HL-60 (cell line): ENCODE measurements at places on chromosomes 12 and 14.

DNA sequence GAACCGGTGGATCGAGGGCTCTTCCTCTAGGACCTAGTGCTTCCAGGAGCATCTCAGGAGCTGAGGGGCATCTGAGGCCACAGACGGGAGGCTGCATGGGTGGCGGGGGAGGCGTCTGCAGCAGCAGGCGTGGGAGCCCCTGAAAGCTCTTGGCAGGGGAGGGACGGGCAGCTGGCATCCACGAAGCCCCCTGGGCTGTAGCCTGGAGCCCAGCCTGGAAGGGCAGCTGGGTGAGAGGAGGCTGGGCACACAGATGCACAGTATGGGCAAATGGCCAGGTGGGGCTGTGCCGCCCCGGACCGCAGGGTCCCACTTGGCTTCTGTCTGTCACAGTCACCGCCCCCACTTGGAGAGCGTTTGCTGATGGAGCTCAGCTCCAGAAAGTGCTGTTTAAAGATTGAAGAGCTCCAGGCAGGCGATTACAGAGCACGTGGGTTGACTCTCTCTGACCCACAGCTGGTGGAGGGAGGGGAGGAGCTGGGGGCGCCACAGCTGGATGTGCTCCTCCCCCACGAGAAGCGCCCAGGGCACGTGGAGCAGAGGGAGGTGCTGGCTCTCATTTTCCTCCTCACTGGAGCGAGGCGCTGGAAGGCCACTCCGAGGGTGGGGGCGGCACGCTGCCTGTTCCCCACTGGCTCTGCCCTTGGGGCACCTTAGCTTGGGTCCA, 155.0 kb upstream of the C14orf180 start:
- no peak for DNase-seq

DNA sequence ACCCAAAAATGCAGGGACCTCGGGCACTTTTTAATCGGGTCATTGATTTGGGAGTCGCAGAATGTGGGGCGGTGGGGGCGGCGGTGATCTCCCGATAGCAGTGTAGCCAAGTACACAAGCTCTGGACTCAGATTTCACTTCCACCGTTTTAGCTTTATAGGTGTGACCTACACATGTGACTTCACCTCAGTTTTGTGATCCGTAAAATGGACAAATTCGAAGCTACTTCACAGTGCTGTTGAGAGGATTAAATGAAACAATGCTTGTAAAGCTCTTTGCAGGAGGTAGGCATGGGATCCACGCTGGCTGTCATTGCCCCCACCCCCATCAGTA, 478 bp downstream of the RITA1 start:
- DNase-seq, result peak; percentile 14

- DNase-seq, result no peak
Observed at GRCh38 chr14:105087963-105088811, 23.0 kb upstream of the GPR132 start.

- DNase-seq, result no peak
Observed at GRCh38 chr12:124765581-124766489, 97.8 kb downstream of the SCARB1 start.

DNA sequence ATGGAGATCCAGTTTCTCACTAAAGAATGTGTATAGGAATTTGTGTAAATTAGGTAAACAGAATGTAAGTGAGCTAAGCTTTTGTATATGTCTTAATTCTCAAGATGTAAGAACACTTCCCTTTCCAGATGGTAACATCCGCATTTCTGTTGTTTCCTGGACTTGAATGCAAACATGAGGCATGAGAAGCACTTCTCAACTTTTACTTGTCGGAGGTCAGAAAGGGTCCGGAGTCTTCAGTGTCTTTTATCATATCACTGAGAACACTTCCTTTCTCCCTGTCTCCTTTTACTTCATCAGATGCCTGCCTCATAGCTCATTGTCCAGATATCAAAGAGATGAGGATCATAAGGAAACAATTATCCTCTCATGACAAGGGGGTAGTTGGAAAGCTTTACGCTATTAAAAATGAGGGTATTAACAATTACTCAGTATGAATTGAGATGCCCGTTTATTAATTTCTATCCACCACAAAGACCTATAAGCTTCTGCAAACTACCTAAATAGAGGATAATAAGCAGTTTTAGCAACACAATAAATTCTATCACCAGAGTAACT, 214.1 kb upstream of the FLRT2 start:
- peak; percentile 7 for DNase-seq

- peak; percentile 60 for DNase-seq
Observed at GRCh38 chr14:63761351-63762117, 33.7 kb upstream of the SGPP1 start.

DNA sequence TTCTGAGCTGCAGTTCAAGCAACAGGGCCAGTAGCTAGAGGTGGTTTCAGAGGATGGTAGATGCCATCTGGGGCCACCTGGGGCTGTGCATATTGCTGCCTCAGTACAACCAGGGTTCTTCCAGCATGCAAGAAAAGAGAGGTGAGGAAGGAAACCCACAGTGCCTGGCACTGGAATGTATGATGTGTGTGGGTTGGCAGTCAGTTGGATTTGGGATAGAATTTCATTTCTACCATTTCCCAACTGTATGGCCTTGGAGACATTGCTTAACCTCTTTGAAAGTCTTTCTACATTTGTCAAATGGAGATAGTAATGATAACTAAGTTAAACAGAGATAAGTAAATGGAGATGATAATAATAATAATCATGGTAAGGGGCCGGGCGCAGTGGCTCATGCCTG, 10.2 kb upstream of the LRRC10 start:
- DNase-seq, result no peak

DNA sequence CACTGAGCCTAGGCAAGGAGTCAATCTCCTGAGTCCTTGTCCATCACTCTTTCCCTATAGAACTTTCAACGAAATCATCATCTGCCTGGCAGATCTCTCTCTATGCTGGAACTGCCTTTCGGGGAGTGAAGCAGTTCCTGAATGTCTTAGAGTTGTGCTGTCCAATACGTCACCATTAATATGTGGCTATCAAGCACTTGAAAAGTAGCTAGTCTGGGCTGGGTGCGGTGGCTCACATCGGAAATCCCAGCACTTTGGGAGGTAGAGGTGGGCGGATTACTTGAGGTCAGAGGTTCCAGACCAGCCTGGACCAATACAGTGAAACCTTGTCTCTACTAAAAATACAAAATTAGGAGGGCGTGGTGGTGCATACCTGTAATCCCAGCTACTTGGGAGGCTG, 35.1 kb downstream of the NRDE2 start:
- no peak for DNase-seq

DNA sequence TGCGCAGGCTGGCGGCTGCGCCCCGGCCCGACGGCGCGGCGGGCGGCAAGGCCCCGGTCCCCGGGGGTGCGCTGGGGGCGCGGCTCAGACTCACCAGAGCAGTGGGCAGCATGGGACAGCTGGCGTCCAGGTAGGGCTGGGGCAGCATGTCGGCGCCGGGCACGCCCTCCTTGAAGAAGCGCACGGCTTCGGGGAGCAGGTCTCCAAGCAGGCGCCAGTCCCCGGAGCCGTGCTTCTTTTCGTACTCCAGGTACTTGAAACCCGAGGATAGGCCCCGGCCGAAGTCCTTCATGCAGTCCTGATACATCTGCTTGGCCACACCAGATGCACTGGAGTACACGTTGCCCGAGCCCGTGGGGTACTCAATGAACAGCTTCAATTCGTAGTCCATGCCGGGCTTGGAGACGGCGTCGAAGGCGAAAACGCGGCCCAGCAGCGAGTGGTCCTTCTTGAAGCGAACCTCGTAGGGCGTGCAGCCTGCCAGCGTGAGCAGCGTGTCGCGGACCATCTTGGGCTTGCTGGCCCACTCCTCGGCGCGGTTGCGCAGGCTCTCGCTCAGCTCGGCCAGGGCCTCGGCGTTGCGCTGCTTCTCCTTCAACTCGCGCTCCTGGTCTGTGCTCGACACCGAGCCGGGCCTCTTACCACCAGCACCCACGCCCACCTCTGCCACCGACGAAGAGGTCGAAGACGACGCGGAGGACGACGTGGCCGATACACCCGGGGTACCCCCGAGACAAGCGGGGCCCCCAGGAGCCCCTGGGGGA, 2.2 kb downstream of the IRF2BPL start:
- DNase-seq, result no peak

- no peak for DNase-seq
Observed at GRCh38 chr14:93092606-93093556, 22.8 kb downstream of the ITPK1 start.

DNA sequence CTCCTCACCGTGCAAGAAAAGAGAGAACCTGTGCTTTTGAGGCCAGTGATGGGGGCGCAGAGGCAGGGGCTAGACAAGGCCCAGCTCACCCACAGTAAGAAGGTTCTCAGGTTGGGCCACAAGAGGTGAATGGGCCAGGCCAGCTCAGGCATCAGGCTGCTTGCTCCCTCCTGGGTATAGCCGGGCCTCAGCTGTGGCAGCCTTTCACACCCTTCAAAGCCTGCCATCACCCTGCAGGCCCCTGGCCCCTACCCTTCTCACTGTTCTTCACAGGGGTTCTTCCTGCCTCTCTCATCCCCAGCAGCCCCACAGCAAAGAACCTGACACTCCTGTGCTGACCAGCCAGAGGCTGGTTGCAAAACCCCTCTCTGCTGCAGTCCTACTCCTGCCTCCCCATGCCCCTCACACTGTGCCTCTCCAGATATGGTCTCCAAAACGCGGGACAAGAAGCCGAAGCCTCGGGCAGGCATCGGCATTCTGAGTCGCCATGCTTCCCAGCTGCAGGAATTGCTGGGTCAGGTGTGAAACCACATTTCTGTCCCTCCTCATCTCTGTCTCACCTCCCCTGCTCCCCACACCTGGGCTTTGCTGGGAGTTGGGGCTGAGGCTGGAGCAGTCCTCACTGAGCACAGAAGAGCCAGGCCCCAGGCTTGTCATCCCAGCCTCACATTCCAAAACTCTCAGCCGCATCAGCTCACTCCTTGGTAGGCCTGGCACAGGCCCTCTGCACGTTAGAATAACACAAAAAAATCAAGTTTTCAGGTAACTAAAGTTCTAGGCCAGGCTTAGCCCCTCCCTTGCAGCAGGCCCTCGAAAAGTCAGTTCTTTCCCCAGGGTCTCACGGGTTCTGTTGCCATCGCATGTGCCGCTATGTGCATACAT, 6.9 kb upstream of the FAIM2 start:
- DNase-seq, result no peak

DNA sequence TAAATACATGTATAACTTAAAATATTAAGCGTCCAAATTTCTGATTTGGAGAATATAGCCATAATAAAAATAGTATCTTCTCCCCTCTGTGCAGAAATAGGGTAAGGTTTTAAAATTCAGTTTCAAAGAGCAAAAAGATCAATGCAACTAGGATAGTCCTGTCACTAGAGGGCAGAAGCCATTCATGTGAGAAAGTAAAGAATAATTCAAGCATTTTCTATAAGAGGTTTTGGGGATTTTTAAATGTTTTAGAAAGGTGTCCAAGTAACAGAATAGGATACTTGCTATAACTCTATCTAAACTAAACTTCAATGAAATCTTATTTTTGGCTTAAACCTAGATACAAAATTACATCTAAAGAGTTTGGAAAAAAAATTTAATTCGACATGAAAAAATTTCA, 50.3 kb downstream of the ADAMTS20 start:
- DNase-seq, result no peak

DNA sequence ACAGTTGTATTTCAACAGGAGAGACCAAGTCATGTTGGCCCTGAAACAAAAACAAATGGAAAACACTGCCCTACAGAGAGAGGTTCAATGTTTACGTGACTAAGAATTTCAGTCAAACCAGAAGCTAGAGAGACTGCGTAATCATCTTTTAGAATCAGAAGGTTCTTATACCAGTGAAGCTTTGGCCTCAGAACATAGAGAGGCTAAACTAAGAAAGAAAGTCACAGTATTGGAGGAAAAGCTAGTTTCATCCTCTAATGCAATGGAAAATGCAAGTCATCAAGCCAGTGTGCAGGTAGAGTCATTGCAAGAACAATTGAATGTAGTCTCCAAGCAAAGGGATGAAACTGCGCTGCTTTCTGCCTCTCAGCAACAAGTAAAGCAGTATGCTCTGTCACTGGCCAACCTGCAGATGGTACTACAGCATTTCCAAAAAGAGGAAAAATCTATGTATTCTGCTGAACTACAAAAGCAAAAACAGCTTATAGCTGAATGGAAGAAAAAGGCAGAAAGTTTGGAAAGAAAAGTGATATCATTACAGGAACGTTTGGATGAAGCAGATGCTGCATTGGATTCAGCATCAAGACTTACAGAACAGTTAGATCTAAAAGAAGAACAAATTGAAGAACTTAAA, 32.5 kb upstream of the NUAK1 start:
- no peak for DNase-seq

GRCh38 chr12:8828257-8829124, 6.1 kb downstream of the A2ML1 start:
- DNase-seq, result no peak

GRCh38 chr14:31945074-31945613, 132.0 kb upstream of the ARHGAP5 start:
- no peak for DNase-seq

GRCh38 chr14:22650960-22651521, 6.9 kb upstream of the OR6J1 start:
- DNase-seq, result peak; percentile 4

DNA sequence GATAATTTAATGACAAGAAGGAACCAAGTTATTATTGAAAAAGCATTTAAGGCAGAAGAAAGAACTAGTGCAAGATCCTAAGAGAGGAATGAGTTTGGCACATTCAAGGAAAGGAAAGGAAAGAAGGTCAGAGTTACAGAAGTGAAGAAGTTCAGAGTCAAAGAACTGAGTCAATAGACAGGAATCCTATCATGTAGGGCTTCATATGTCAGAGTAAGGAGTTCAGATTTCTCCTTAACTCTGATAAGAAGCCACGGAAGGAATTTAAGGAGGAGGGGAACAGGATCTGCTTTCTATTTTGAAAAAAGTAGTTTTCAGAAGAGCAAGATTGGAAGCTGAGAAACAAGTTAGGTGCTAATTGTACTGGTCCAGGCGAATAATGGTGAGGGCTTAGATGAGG, 223.1 kb upstream of the FOXN3 start:
- no peak for DNase-seq

DNA sequence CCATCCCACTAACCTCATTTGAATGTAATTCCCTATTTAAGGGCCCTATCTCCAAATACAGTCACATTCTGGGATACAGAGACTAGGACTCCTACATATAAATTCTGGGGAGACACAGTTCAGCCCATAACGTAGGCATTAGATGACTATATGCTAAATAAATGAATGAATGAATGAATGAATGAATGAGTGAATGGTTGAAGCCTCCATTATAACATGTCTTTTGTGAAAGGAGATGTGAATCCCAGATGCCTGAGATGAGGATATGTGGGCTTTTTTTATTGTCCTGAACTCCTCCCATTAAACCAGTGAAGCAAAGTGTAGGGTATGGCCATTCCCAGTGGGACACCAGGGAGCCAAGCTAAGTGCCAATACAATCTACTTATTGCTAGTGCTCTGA, 20.5 kb upstream of the TMEM233 start:
- DNase-seq, result no peak

- DNase-seq, result no peak
Observed at GRCh38 chr12:106296179-106296877, 6.2 kb upstream of the TCP11L2 start.

DNA sequence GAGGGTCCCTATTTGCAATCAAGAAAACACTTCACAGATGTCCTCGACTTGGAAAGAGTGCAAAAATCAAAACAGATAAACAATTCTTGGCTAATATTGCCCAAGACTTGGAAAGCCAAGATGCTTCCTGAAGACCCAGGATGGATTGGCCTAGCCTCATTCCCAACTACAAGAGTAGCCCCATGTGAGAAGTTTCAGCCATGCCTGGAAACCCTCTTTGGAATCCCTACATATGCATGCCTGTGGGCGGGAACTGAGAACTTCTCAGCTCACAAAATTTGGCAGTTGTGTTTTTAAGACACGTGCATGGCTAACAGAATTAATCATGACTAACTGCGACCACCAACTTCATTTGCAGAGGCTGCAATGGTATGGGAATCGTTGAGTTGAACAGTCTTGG, 283.2 kb upstream of the TBX3 start:
- DNase-seq, result no peak
